MG63 (cell line): ENCODE measurements at places on chromosomes 6 and 20.

- peak; percentile 33 for DNase-seq
Measured at GRCh38 chr6:5036269-5036668, 32.4 kb upstream of the RPP40 start.

- no peak for DNase-seq
Measured at GRCh38 chr6:4608361-4609115, 167.7 kb upstream of the CDYL start.

- DNase-seq = no peak
Measured at GRCh38 chr6:123804787-123805540, 1.3 kb downstream of the NKAIN2 start.

DNA sequence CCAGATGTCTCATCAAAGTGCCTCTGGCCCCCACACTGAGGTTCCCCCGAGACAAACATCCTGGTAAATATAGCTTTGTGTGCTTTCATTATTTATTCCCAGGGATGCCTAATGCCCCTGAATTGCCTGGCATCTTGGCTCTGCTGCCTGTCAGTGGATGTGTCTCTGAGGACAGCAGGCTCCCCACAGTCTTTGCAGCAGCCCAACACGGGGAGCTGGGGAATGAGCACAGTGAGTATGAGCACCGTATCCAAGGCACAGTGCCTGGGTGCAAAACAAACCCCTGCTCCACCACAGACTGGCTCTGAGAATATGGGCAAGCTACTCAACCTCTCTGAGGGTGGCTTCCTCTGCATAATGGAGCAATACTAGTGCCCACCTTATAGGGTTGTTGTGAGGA, 165.9 kb downstream of the PTPRT start:
- no peak for DNase-seq

- DNase-seq = no peak
Measured at GRCh38 chr6:35413911-35414310, 38.2 kb upstream of the FANCE start.

GRCh38 chr20:37295595-37295994, 6.1 kb downstream of the MANBAL start:
- DNase-seq = no peak

GRCh38 chr6:163262080-163262479, 152.4 kb upstream of the QKI start:
- DNase-seq = no peak

GRCh38 chr6:143264986-143265764, 185.3 kb downstream of the ADAT2 start:
- no peak for DNase-seq
